CD4-positive, alpha-beta T cell treated with Interleukin-4 for 4 hours (primary cell): ENCODE measurements at places on chromosomes 1 and 21.

GRCh38 chr1:9146156-9146555 is 17.3 kb upstream of the GPR157 start:
- no peak for DNase-seq

- DNase-seq = peak; percentile 14
These were observed 81.9 kb upstream of the HAO2 start for GRCh38 chr1:119286587-119287181.

DNA sequence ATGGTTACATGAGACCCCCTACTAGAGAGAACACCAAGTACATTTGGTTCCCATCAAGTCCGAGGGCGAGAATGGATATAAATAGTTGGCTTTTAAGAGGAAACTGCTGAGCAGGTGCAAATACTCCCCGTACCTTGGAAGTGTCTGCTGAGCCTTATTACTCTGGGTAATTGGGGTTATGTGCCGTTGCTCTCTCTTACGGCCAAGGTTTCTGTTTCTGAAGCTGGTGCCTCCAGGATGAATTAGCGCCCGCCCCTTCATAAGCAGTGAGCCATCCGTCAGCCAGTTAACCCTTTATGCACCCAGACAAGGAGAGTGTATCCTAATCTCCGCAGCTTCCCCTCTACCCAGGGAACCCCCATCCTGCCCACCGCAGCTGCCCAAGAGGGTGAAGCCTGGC is 90.4 kb upstream of the AJAP1 start:
- DNase-seq = no peak

DNA sequence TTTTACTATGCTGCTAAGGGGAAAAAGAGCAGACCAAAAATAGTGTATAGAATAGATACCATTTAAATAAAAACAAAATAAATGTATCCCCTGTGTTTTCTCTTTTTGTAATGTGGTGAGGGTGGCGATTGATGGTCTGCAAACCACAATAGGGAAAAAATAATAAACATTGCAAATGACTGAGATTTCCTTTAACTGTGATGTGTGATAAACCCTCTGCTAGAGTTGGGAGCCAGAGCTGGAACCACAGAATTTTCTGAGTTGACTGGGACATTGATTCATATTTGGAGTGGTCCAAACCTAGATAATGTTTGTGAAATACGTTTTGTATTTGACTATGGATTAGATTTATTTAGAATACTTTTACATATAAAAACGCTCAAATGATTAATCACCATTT is 70.6 kb upstream of the PTGFR start:
- DNase-seq = no peak

- no peak for DNase-seq
These were observed 102.4 kb downstream of the CACHD1 start for GRCh38 chr1:64572222-64572900.

- no peak for DNase-seq
These were observed 11.0 kb upstream of the CDK18 start for GRCh38 chr1:205493241-205494085.

GRCh38 chr1:150142083-150142482 is 7.6 kb upstream of the PLEKHO1 start:
- no peak for DNase-seq

GRCh38 chr1:41791667-41792484 is 126.8 kb downstream of the HIVEP3 start:
- peak; percentile 45 for DNase-seq

DNA sequence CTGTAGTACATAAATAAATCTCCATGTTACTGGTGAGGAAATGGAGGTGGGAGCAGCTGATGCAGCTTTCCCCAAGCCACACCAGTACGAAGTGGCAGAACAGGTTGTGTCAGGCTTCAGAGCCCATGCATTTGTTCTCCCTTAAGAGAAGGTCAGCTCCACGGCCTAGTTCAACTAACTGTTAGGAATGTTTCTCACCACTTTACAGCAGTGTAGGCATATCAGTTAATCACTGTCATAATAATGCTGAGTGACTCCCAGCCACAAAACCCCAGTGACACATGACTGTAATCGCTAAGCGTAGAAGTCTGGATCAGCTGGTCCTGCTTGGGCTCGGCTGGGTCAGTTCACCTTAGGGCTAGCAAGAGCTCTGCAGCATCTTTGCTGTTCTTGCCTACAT is 90.4 kb downstream of the VPS26C start:
- DNase-seq = no peak

DNA sequence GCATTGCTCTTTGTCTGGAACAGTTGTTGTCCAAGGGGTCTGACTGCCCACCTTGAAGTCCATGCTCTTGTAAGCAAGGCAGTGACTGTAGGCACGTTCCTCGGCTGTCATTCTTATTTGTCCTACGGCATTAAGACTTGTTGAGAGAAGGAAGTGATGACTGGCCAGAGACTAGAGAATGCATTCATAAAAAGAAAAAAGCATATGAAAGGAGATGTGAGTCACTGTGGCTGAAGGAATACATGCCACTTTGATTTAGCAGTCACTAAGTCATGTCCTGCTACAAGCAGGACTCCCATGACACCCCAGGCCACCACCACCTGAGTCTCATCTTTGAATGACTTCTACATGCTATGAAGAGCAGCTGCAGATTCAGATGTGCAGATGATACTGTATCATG is 50.5 kb downstream of the CNN3 start:
- no peak for DNase-seq

GRCh38 chr21:29610779-29611360 is 312.1 kb downstream of the BACH1 start:
- DNase-seq = no peak

GRCh38 chr1:224495866-224496265 is 61.3 kb upstream of the WDR26 start:
- DNase-seq = no peak

- no peak for DNase-seq
These were observed 1.9 kb upstream of the ARID1A start for GRCh38 chr1:26693599-26694572.

- no peak for DNase-seq
These were observed 150.6 kb downstream of the GABPA start for GRCh38 chr21:25885405-25885804.

DNA sequence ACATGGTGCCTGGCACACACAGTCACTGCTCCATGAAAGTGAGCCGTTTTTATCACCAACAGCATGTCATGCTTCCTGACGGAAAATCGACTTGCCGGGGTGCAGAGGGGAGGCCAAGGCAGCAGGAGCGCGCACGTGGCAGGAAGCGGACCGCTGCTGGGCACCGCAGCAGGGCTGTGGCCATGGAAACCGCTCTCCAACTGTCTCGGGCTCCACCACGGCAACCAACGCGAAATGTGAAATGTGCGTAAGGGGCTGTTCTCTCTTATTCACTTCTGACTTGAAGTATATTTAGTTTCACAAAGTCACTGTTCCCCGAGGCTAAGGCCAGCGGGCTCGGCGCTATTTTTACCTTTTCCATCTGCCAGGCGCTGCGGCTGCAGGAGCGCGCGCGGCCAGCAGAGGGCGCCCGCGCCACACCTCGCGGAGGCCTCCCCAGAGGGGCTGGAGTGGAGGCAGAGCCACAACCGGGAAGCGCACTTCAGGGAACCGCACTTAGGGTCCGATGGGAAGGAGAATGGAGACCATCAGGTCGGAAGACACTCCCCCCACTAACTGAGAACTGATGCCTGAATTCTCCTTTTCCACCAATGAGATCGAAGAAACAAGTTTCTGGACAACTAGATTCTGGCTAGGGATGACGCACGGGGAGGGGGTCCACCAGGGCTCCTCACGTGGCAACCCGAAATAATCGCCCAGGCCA is 19.7 kb downstream of the RCC2 start:
- DNase-seq = peak; percentile 51

- DNase-seq = no peak
These were observed 51.6 kb upstream of the ITPKB start for GRCh38 chr1:226790545-226791181.
